ENCODE measurements at places on chromosomes 3 and 15.
A peak's percentile ranks its signal among the peaks of the same experiment; 100 is the strongest.

DNA sequence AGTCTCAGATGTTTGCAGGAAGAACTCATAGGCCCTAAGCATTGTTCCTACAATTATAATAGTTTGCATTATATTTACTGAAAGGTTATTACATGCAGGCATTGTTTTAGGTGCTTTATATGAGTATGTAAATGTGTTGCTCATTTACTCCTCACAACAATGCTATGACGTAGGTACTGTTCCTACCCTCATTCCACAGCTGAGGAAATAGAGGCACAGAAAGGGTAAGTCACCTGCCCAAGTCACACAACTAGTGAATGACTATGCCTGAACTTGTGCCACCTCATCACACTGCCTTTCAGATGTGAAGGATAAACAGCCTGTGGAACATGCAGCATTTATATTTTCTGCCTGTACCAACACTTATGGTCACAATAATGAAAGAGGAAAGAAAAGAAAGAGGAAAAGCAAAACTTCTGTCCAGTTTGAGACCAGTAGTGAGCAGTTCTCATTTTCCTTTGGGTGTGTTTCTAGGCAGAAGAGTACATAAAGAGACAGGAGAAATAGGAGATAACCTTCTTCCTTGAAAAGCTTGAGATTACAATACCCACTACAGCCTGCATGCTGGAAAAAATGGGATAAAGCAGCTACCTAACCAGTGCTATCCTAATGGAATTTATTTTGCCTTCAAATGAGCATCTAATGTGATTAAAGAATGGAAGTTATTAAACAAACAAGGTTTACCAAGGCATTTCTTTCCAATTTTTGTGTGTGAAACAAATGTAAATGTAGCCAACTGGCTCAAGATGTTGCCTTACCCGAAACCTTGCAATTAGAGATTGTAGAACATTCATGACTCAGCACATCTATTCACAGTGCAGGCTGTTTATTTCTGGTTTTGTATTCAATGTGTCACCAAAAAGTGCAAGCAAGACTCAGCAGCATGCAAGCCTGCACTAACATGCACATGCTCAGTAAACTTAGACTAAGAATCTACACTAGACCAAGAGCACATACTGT, 20.5 kb upstream of the ENTPD3 start:
- DNase-seq, result peak; percentile 13

DNA sequence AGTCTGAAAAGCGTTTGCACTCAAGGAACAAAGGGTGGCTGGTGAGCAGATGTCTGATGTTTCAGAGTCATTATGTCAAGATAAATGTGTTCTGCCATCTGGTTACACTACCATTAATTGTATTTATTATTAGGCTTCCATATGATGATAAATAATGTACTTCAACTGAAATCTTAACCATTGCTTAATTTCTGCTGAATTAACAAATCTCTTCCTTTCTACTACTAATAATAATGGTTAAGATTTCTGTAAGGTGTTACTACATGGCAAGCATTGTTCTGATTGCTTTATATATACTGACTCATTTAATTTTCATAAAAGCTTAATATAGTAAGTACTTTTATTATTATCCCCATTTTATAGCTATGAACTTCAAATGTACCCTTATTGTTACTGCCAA, 68.4 kb upstream of the GALNT15 start:
- DNase-seq, result no peak

- no peak for DNase-seq
Observed at GRCh38 chr15:83158393-83158792, 49.2 kb downstream of the HDGFL3 start.

- no peak for DNase-seq
Observed at GRCh38 chr3:94401466-94401865, 338.6 kb downstream of the NSUN3 start.

DNA sequence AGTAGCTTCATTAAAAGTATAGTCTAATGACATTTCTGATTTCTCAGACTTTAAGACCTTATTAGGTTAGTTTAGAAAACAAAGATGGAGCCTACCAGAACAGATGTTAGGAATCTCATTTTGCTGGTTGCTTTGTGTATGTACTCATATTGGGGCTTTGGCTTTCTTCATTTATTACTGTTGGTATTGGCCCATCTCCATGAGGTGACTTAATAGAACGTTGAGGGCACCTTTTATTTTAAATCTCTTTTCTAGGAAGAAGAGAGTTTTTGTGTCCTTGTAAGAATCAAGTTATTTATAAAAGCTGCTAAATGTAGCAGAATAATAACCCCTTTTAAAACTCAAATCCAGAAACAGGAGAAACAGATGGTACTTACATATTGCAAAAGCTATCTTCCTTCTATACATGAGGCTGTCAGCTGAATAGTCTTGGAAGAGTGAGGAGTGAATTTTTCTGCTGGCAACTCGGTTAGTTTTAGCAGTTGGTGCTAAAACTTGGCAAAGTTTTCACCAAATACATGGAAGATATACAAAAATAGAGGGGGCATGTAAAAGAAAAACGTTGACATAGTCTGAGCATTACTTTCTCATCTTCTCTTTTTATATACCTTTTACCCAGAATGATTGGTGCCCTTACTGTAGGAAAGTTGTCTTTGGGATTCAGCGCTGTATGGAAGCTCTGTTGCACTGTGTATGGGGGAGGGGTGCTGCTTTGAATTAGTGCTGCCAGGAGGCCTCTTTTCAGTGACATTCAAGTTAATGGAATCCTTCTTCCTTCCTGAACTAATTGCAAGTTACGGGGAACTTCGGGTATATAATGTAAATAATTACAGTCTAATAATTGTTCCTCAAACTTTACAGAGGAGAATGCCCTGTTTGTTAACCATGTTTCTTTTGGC, 35.8 kb downstream of the CTNNB1 start:
- no peak for DNase-seq

DNA sequence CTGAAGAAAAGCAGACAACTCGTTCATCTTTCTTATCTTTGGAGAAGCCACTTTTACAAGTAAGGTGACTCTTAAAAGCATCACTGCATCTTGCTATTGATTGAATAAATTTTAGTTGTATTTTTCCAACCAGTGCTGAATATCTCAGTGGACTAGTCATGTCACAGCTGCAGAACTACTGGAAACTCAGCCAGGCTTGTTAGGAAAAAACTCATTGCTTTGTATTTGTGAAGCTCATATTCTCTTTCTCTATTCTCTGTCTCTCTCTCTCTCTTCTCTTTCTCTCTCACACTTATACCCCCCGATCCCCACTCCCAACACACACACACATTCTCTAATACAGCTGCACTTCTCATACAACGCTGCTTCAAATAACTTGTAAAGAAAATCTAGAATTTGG, 104.3 kb downstream of the WDR76 start:
- no peak for DNase-seq

- no peak for DNase-seq
Observed at GRCh38 chr3:87313641-87314040, 37.3 kb upstream of the POU1F1 start.

DNA sequence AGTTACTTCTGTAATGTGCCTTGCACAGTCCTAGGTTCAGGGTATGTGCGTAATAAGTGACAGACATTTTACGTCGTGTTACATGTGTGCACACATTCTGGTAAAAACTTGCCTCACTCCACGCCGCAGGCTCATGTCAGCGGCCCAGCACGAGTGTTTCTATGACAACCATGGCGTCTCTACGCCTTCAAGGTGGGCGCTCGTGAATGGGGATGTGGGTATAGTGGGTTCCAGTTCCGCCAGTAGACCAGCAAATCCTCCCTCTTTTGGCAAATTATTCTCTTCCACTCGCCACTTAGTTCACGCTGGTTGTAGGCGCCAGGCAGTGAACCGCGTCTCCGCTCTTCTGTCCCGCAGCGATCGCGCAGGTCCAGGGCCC, 40.3 kb downstream of the CHST14 start:
- peak; percentile 32 for DNase-seq

DNA sequence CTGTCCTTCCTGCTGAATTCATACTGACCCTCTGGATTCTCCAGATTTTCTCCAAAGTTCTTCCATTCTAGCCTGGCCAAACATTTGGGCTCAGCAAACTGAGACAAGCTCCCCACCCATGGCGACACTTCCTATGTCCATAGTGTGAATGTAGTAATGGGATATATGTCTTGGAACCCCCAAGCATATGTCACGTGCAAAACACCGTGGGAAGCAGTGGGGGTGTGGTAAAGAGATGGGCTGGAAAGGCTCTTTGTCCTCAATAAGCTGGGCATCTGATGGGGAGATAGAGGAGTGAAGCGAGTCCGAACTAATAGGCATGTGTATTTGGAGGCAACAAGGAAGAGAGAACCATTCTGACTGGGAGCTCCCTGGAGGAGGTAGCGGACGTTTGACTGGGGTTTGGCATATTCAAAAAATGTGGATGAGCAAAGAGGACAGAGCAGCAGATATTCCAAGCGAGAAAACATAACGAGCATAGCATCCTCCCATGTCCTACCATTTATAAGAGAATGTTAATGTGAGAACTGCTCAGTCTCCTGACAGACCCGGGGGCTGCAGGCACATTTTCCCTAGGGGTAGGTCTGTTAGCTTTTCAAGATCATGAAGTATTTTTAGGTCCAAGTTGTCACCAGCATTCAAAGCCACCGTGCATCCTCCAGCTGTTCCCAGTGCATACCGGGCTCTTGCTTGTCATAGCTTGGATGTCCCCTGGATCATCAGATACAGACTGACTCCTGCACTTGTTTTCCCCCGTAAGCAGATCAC, 25.6 kb downstream of the TPM1 start:
- DNase-seq, result no peak

DNA sequence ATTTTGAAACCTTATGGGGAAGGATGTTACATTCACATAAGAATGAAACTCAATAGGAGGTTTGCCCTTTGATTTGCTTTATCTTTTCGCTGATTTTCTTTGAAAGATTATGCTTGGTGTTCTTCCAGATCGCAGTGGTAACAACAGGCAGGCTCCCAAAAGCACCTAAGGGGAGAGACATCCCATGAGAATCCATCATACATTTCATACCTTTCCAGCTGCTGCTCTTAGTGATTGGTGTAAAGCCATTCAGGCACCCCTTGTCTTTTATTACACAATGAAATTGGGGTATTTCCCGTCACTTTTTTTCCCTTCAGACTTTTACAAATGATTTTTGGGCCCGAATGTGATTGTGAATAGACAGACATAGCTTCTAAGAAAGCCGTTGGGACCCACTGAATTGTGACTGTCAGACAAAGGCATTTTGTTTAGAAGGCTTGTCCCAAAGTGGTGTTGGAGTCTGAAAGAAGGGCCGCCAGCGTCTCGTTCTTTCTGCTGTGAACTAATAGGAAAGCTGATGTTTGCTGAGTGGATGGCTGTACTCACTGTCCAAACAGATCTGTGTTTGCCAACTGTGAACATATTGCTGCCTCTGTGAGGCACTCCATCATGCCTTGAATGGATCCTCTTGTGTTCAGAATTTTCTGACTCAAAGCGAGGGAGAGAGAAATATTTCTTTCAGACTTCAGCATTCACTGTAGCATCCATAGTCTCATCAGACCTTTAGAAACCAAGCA, 164.3 kb downstream of the FNDC3B start:
- peak; percentile 66 for DNase-seq

DNA sequence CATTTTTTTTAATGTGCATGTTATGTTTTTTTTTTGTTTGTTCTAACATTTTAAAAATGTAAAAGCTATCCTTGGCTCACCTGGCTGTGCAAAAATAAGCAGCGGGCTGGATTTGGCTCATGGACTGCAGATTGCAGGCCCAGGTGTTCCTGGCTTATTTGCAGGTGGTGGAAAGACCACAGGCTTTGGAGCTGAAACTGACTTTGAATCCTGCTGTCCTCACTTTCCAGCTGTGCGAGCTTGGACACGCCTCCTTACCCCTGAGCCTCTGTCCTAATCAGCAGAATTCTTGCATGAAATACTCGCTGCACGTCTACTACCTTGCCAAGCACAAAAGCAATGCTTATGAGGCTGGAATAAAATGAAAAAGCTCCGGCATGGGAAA, 188.7 kb upstream of the TPM1 start:
- no peak for DNase-seq

DNA sequence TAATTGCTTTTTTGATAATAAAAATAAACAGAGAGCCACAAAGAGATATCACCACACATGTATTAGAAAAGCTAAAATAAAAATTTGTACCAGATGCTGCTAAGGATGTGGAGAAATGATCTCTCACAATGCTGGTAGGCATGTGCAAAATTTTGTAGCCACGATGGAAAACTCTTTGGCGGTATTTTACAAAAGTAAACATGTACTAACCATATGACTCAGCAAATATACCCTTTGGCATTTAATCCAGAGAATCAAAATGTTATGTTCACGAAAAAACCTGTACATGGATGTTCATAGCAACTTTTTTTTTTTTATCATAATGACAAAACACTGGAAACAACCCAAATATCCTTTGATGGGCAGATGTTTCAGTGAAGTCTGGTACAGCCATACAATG, 261.2 kb downstream of the LPP start:
- no peak for DNase-seq

DNA sequence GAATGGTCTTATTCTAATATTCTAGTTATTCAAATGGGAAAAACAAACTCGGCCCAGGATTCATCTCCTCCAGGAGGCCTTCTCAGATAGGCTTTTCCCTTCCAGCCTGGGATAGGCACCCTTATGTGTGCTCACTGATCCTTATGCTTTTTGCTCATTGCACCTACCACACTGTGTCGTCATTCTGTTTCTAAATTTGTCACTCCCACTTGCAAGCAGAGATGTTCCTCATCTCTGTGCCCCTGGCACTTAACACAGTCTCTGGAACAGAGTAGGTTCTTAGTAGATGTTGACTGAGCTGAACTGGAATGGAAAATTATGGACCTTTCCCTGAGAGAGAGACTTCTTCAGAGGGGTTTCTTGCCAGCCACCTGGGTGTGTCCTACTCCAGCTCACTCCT, 18.7 kb upstream of the SPG11 start:
- no peak for DNase-seq

Data from G401 (cell line).